ENCODE measurements at places on chromosomes 1 and 21.

- DNase-seq = no peak
Measured at GRCh38 chr1:28308750-28309149, 20.1 kb upstream of the MED18 start.

DNA sequence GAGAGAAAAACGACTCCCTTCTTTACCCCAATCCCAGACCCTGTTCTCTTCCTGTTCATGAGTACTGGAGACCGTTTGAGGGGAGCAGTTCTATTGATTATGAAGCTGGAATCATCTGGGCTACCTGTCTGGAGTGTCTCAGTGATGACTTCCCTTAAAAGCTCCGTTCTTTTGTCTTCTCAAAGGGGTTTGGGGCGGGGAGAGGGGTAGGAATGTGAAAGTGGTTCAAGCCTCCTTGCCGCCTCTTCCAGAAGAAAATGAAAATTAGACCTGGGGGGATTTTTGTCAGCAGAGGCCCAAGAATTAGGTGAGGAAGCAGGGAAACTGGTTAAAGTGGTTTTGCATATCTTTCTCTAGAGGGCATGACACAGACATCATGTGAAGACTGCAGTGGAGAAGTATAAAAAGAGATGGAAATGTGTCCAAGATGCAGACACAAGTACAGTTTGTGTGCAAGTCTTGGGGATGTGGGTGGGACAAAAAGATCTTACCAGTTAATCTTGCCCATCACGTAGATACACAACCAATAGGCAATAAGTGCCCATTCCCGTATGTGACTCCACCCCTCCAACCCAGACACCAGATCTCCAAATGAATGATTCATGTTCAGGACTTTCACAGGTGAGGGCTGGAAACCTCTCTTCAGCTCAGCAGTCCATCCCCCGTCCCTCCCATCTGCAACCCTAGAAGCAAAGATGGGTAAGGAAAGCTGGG lies 470 bp upstream of the MTMR11 start:
- no peak for DNase-seq

- peak; percentile 1 for DNase-seq
Measured at GRCh38 chr1:186828611-186829454, at the start of gene PLA2G4A. PLA2G4A (plus strand) TSS chr1:186828949; CDS start chr1:186854355, 25,406 bp downstream.

- DNase-seq = no peak
Measured at GRCh38 chr21:31184876-31185275, 146.6 kb upstream of the KRTAP19-8 start.

DNA sequence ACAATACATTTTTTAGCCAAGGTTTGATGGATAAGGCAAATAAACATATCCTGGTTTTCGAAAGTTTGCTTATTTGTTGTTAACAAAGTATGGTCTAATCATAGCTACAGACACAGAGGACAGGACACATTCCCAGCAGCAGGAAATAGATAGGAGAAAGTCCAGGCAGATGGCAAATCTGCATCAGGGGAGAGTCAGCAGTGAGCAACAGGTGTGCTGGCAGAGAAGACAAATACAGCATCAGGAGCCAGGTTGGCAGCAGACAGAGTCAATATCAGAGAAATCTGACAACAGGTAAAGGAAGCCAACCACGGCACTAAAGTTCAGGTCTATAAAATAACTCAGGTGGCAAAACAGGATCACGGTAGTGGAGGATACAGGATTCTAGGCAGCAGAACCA lies 210.7 kb upstream of the PTBP2 start:
- no peak for DNase-seq

DNA sequence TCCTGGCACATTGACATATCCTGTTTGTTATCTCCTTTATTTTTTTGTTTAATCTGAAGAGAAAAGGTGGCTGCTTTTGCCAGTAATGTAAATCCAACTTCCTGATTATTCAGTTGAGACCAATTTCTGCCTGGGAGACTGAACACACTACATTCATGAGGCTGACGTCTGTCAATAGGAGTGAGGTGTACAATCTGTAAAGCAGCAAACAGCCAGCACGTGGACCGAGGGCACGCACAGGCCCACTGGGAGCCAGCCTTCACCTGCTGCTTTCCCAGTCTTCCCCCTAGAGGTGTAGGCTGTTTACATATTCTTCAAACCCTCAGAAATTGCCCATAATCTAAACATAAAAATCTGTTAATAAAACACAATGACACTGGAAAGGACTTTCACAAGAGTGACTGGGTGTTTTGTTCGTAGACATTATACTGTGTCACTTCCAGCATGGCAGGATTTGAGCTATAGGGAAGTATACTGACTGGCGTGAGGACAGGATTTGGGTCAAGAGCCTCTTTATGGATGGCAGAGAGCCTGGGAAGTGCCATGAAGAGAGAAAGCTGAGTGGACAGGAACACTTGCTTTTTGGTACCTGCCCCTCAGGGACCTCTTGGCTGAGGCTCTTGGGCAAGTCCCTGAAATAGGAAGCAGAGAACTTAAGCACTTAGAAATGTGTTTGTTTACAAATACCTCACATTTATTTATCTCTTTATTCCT lies 552.9 kb upstream of the CAMK1G start:
- no peak for DNase-seq

GRCh38 chr1:8241417-8242014 lies 76.4 kb upstream of the SLC45A1 start:
- DNase-seq = no peak
